ENCODE measurements at places on chromosomes 3 and 15. TPM values are rescaled to one million over a fixed set of nuclear protein-coding genes. Genes with fewer than 3 reads are reported as not detected.

The ACOX2 gene
- total RNA-seq, result 41.3 TPM

The SCN11A gene
- 0.03 TPM for total RNA-seq

The DNAH12 gene
- 0.06 TPM for total RNA-seq

The SI gene
- total RNA-seq, result not detected

The PRSS50 gene
- total RNA-seq, result not detected

The RASGRP1 gene
- 3.5 TPM for total RNA-seq

The FILIP1L gene
- total RNA-seq, result 81.0 TPM

The FAM107A gene
- 55.9 TPM for total RNA-seq

The EFCC1 gene
- 1.1 TPM for total RNA-seq

The CACNA2D3 gene
- 29.2 TPM for total RNA-seq

The SCAANT1 gene
- not detected for total RNA-seq

The ICE2 gene
- 31.3 TPM for total RNA-seq

The SERPINI2 gene
- total RNA-seq, result 1.5 TPM

The POPDC2 gene
- total RNA-seq, result 390 TPM

The RLBP1 gene
- not detected for total RNA-seq

The MAGI1 gene
- total RNA-seq, result 32.8 TPM

The PRTG gene
- total RNA-seq, result 0.65 TPM

The CAMK2N2 gene
- not detected for total RNA-seq

The CYP1A2 gene
- total RNA-seq, result not detected

The DUSP7 gene
- total RNA-seq, result 39.9 TPM

The TIGIT gene
- total RNA-seq, result 0.23 TPM

The PAK6 gene
- total RNA-seq, result 22.6 TPM

The OSTN gene
- 0.23 TPM for total RNA-seq

The SPTSSB gene
- 0.09 TPM for total RNA-seq

The PSTPIP1 gene
- total RNA-seq, result 2.9 TPM

The REC114 gene
- total RNA-seq, result 7.2 TPM

The CPN2 gene
- total RNA-seq, result not detected

The FOXL2NB gene
- not detected for total RNA-seq

The PLCB2 gene
- 19.5 TPM for total RNA-seq

The C3orf22 gene
- total RNA-seq, result not detected

The ARPP21 gene
- 0.35 TPM for total RNA-seq

The MST1R gene
- total RNA-seq, result 0.94 TPM

The GPR160 gene
- total RNA-seq, result 0.74 TPM

The ATG3 gene
- 44.3 TPM for total RNA-seq

The ISLR gene
- total RNA-seq, result 21.6 TPM
